ENCODE measurements at places on chromosomes 12 and 14.

- DNase-seq = no peak
Observed at GRCh38 chr12:123705935-123706334, 6.2 kb upstream of the ATP6V0A2 start.

GRCh38 chr12:12715459-12716150 is 1.6 kb upstream of the CDKN1B start:
- DNase-seq = no peak

GRCh38 chr12:25252946-25253345 is 2.2 kb upstream of the KRAS start:
- DNase-seq = no peak

DNA sequence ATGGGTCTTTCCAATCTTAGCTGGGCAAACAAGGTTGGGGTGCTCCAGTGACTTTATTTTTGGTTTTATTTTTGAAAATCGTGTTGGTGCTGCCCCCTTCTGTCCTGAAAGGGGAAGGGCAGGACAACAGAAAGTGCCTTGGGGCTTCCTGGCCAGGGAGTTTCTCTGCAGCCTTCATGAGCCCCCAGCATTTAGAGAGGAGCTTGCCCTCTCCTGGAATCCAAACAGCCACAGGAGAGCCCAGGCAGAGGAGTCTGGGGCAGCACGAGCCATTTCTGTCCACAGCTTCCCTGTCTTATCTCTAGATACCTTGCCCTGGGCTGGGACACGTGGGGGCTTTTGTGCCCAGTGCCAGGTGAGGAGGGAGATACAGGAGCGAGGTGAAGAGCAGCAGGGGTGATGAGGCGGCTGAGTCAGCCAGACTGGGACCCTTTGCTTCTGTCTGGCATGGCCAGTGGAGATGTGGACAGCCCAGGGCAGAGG is 4.4 kb upstream of the C1RL start:
- peak; percentile 44 for DNase-seq

- DNase-seq = no peak
Observed at GRCh38 chr12:121489874-121490273, 90.0 kb downstream of the RNF34 start.

DNA sequence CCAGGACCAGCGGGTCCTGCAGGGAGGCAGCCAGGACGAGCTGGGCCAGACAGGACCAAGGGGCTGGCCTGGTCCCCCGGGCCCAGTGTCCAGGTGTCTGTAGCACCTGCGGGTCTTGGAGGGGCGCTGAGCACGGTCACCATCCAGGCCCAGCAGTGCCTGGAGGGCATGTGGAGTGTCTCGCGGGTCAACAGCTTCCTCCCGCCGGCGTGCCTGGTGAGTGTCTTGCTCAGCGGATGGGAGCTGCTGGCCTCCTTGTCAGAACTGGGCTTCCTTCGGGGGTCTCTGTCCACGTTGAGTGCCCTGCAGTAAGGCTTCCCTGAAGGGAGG is 13.8 kb downstream of the KIF26A start:
- no peak for DNase-seq

DNA sequence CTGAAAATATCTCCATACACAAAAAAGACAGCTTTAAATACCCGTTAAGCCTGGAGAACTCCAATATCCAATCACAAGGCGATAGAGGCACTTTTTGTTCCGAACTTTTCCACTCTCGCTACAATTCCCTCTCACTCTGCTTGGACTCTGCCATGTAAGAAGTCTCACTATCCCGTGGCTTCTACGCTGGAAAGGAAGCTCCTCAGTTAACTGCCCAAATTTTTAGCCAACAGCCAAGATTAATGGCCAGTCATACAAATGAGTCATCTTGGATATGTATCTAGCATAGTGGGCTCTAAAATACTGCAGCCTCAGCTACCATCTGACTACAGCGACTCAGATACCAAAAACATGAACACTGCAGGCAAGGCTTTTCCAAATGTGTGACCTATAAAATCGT is 45.5 kb upstream of the RERGL start:
- DNase-seq = peak; percentile 31

GRCh38 chr12:23631786-23632377 is 317.6 kb downstream of the SOX5 start:
- DNase-seq = no peak

- no peak for DNase-seq
Observed at GRCh38 chr14:68739701-68740100, 53.2 kb downstream of the ZFP36L1 start.

- no peak for DNase-seq
Observed at GRCh38 chr14:20328705-20329104, 4.4 kb downstream of the CCNB1IP1 start.

- DNase-seq = no peak
Observed at GRCh38 chr14:101463566-101464171, 97.6 kb upstream of the DIO3 start.

GRCh38 chr12:20213723-20214625 is 154.4 kb upstream of the PDE3A start:
- peak; percentile 4 for DNase-seq
